ENCODE measurements at places on chromosomes 1 and 21.
A peak's percentile ranks its signal among the peaks of the same experiment; 100 is the strongest.

DNA sequence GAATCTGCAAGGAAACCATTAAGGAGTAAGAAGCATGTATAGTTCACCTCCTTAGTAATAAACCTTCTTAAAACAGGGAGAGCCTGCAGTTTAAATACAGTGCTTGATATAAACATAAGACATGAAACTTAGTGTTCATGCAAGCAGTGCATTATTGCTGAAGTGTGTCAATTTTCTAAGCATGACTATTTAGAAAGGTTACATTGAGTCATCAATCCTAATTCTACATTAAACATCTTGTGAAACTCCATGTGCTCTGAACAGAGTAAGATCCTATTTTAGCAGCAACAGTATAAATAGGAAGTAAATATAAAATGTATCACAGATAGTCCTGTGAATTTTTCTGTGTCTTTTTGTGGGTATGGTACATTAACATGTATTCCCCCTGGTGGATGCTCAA is 135.5 kb downstream of the ESRRG start:
- DNase-seq = no peak

- DNase-seq = no peak
These were observed 55.2 kb downstream of the MTR start for GRCh38 chr1:236850077-236850979.

DNA sequence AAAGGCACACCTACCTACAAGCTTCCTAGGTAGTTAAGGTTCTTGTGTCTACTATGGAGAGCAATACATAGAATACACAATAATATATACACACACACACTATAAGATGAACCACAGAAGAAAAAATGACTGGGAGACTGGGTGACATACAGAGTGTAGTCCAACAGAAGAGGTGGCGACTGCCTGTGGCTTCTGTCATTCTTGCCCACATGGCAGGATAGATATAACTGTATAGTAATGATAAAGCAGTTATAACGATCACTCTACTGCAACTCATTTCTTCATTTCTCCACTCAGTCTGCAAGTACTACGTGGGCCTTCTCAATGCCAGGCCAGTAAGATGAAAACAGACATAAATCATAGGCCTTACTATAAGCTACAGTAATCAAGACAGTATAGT is 113.8 kb upstream of the EDN2 start:
- DNase-seq = no peak

DNA sequence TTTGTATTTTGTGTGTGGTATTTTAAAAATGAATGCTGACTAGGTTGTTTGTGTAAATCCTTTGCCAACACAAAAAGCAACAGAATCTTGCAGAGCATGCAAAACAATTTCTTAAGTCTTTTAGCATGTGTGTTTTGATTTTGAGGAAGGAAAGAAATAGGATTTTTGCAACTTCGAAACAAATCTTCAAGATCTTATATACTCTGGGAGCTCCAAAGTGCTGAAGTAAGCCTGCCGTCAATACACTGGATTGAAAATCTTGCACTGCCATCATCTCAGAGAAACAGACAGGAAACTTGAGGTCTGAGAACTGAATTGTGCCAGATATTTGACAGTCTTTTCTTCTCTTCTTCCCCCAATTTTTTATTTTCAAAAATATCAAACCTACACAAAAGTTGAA is 29.3 kb upstream of the DISP1 start:
- no peak for DNase-seq

DNA sequence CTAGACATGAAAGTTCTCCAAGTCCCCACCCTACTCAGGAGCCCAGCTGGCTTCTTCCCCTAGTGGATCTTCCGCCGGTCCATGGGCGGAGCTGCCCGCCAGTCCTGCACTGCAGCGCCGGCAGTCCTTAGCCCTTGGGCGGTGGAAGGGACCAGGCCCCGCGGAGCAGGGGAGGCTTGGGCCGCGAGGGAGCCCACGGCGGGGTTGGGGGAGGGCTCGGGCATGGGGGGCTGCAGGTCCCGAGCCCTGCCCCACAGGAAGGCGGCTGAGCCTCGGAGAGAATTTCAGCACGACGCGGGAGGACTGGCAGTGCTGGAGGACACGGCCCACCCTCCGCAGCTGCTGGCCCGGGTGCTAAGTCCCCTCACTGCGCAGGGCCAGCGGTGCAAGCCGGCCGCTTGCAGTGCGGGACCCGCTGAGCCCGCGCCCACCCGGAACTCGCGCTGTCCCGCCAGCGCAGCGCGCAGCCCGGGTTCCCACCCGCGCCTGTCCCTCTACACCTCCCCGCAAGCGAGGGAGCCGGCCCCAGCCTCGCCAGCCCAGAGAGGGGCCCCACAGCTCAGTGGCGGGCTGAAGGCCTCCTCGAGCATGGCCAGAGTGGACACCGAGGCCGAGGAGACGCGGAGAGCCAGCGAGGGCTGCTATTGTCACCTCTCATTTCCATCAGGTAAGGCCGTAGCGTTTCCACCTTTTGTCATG is 1398.6 kb downstream of the MRPL39 start:
- DNase-seq = no peak

GRCh38 chr1:222991908-222992307 is 151.1 kb downstream of the TLR5 start:
- no peak for DNase-seq

- no peak for DNase-seq
These were observed 42.4 kb upstream of the COA6 start for GRCh38 chr1:234330843-234331215.

GRCh38 chr1:229221106-229222019 is 49.5 kb upstream of the RAB4A start:
- DNase-seq = no peak

- DNase-seq = no peak
These were observed 496 bp downstream of the VPS45 start for GRCh38 chr1:150068109-150068435.

DNA sequence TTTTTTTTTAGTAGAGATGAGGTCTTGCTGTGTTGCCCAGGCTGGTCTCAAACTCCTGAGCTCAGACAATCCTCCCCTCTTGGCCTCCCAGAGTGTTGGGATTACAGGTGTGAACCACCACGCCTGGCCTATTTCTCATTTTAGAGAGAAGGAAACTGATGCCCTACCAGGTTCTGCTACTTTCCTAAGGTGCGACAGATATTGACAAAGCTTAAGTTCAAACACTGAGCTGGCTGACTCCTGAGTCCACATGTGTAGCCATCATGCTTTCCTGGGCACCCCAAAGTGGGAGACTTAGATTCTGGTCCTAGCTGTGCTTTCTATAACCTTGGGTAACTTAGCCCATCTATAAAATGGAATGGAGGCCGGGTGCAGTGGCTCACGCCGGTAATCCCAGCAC is 5.1 kb upstream of the TMEM222 start:
- DNase-seq = no peak

DNA sequence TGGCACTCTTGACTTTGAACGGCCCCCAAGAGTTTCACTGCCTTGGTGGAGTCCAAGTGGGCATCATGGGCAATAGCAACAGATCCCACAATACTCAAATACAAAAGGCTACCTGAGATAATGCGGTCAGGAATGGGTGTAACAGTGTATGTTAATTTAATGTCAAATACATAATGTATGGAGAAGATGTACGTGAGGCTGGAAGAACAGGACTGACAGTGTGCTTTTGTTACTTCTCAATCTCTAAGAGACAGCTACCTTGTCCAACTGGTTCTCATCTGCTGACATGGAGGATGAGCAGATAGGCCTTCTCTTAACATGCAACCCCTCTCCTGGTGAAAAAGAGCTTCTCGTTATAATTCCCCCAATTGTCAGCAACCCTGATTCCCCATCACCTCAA is 167.2 kb downstream of the APP start:
- no peak for DNase-seq

DNA sequence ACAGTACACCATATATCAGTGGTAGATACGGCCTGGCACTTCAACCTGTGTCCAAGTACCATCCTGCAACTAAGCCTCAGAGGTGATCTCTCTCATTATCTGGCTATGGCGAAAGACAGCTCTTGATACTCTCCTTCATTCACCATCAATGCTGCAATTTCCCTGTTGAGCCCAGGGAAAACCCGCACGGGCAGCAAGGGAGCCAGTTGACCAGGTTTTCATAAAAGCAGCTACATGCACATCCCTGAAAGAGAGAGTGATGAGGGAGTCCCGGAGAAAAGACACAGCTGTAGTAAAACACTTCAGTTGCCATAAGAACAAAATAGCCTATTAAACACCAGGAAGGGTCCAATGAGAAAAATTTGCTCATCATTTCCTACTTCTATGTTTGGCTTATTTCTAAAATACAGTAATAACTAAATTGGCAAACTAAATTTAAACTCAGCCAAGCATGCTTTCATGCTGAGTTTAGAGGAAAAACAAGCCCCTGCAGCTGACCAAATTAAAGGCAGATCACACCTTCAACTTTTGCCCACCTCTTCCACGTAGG is 68.3 kb downstream of the CAPZB start:
- DNase-seq = no peak

DNA sequence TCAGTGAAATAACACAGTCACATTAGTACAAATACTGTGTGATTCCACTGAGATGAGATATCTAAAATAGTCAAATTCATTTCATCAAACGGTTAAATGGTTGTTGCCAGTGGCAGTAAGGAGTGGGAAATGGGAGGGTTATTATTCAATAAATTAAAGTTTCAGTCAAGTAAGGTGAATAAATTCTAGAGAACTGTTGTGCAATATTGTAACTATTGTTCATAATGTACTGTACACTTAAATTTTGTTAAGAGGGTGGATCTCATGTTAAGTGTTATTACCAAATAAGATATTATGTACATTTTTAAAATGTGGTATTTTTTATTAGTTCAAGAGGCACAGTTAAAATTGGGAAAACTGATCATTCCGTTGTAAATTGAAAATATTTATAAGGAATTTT is 463.3 kb upstream of the BRINP3 start:
- DNase-seq = no peak

GRCh38 chr1:34715139-34715538 is 39.7 kb upstream of the GJB5 start:
- DNase-seq = no peak

DNA sequence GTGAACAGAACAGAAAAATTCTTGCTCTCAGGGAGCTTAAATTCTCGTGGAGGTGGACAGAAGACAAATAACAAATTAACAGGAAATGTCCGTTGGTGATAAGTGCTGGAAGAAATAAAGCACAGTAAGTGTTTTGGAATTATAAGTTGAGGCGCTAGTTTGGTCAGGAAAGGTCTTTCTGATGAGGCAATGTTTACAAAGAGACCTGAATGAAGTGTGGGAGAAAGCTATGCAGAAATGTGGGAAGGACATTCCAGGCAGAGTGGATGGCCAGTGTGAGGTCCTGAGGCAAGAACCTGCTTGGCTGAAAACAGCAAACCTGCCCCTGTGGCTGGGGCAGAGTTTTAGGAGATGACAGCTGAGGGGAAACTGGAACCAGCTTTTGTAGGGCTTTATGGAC is 23.3 kb downstream of the NGF start:
- no peak for DNase-seq

DNA sequence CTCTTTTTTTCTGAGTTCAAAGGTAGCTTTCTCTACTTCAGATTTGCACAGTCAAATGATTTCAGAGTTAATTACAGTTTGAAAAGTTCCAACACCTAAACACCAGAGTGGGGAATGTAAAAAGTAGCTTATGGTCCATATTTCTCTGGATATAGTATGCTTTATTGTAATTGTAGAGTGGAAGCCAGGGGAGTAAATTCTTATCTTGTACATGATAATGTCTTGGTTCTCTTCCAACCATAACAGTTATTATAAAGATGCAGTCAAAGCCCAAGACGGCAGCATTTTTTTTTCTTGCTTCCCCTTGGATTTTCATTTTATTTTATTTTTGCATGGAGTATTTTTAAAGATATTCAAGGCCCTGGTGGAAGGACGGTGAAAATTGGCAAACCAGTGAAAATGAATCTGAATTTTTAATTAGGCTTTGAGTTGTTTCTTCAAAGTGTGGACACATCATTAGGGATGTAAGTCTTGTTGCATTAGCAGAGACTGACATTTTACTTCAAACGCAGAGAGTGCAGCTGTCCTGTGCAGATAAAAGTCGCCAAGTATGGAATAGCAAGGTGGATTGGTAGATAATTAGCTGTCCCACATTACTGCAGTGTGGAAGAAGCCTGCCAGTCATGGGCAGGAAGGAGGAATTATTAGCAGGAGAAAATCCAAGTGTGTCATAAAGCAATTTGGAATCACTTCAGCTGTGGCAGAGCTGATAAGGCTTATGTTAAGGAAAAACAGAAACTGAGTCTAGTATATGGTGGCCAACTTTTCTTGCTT is 11.3 kb downstream of the CACHD1 start:
- no peak for DNase-seq

DNA sequence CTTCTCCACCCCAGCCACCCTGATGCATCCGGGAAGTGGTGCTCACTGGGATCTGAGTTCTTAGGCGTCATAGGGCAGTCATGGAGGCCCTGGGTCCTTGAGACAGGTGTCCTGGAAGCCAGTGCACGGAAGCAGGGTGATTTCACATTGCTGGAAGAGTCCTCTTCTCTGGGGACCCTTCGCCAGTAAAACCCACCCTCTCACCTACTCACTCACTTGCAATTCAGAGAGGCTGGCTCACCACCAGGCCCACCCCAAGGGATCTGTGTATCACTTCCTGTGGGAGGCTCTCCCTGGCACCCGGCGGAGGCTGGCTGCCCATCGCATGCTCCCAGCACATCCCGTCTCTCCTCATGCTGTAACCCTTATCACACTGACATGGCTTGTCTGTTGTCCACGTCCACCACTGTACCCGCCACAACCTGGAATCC is 40.2 kb upstream of the EPS8L3 start:
- DNase-seq = no peak

GRCh38 chr1:145740269-145740668 is 21.0 kb downstream of the CD160 start:
- no peak for DNase-seq

GRCh38 chr1:197985351-197985750 is 68.2 kb downstream of the LHX9 start:
- no peak for DNase-seq

DNA sequence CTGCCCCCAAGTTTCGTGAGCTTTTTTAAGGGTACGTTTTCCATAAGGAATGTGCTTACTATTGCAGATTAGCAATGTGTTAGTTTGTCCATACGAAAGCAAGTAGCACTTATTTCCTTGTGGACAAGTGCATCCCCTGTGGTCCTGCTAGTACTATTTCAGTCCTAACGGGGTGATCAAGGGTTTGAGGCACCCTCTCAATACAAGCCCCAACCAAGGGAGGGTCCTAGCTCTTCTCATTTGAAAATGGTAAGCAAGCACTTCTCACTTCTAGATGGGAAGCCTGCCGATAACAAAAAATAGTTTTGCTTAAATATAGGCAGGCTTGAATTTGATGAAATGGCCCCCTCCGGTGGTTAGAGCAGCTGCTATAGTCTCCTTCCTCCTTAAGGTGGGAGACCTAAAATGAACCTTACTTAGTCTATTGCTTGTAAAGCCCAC is 64.0 kb upstream of the HMCN1 start:
- DNase-seq = peak; percentile 76
